Stimulated activated CD8-positive, alpha-beta memory T cell treated with anti-CD3 and anti-CD28 coated beads, Interleukin-4, amount 100 ng/mL, for 1 hour (primary cell): ENCODE measurements at places on chromosomes 1 and 21.

- DNase-seq: no peak
Observed at GRCh38 chr1:106747791-106748190, 308.7 kb upstream of the PRMT6 start.

- DNase-seq: no peak
Observed at GRCh38 chr1:232591344-232591743, 38.6 kb downstream of the SIPA1L2 start.

DNA sequence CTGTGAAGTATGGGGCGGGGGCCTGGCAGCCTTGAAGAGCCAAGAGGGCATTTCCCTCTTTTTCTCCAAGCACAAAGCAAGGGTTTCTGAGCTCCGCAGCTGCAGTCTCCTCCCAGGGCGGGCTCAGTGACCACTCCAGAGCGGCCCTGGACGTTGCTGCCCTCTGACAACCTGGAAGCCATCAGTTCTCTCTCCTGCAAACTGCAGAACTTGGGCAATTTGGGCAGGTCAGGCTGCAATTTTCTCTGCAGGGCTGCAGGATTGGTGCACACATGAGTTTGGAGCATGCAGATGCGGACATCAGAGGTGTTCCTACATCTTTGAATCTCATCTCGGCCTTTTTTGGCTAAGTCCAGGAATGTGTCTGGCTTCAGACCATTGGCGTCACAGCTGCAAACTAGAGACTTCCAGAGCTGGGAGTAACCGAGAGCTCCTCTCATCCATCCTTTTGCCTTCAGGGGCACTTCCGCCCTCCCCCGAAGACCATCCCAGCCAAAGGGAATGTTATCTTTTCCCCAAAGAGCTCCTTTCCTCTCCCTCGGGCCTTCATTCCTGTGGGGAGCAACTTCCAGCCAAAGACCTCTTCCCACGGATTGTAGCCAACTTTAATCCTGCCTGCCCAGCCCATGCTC, 139.6 kb upstream of the WNT4 start:
- no peak for DNase-seq

GRCh38 chr1:119956306-119956705, 60.0 kb upstream of the ADAM30 start:
- DNase-seq: no peak

- DNase-seq: no peak
Observed at GRCh38 chr1:211648336-211648735, 27.1 kb downstream of the NEK2 start.

DNA sequence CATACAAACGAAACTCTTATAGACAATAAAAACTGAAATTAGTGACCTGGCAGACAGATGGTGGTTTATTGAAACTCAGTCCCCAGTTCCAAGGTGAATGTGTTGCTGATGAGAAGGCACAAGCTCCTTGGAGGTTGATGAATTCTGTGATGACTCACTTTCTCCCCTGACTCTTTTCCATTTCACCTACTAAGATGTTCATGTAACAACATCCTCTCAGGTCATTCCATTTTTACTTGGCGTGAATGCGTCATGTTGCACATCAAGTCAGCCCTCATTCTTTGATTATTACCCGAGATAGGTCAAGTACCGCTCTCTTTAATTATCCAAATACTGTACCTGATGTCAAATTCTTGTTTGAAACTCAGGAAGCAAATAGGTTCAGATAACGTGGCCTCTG, 10.1 kb upstream of the IL10RB start:
- DNase-seq: no peak

- DNase-seq: no peak
Observed at GRCh38 chr21:44370027-44370735, 16.8 kb downstream of the TRPM2 start.

DNA sequence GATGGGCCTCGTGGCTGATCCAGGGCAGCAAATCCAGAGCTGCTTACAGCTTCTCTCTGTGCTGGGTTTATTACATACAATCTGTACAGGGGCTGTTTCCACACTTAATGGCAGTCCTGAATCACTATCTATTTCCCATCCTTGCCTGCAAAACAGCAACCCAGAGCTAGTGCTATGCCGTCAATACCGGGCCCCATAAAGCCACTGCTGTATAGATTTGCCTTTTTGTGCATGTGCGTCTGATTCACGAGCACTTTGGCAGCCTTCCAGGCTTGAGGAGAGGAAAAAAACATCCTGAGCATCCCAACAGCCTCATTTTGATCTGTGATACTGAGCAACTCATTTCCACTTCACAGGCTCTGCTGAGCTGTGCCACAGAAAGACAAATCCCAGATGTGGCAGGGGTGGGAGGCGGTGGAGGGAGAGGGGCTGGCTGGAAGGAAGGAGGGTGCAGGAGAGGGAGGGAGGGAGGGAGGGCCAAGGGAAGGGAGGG, 65.2 kb upstream of the TARBP1 start:
- DNase-seq: no peak

DNA sequence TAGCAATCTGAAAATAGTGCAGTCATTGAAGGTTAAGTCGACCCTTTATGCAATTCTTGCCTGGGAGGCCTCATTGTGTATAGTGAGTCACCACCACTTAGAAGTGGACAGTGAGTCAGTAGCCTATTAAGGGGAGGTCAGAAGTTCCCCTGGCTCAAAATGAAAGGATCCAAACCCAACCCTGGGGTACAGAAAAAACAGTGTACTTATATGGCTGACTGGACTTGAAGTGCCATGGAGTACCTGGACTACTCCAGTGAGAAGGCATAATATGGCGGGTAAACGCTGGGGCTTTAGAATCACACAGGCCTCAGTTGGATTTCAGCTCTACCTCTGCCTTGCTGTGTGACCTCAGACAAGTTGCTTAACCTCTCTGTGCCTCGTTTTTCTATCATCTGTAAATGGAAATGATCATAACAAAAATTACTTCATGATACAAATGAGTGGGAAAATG, 2.2 kb upstream of the BCL9 start:
- DNase-seq: no peak

DNA sequence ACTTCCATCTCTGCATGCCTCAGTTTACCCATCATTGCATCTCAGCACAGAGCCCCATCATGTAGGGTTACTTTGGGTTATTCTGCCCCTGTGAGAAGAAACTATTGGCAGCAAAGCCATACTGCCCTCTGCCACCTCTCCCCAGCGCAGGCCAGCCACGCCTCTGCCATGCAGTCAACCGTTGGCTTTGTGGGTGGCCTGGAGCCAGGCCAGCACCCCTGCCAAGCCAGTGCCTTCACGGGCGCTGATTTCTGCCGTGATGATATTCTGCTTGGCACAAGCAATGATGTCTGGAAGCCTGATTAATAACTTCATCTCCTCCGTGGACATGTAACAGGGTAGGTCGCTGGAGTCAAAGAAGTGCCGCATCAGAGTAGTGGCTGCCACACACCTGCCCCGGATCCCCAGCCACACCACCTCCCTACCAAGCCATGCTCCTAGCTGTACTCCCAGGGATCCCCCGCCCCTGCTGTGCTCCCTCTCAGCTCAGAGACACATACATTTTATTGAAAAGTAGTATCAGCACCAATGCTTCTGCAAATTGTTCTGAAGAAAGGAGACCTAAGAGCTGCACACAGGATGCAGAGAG, 15.0 kb upstream of the CEP85 start:
- no peak for DNase-seq

GRCh38 chr21:28683982-28684752, 308.5 kb downstream of the LTN1 start:
- no peak for DNase-seq

DNA sequence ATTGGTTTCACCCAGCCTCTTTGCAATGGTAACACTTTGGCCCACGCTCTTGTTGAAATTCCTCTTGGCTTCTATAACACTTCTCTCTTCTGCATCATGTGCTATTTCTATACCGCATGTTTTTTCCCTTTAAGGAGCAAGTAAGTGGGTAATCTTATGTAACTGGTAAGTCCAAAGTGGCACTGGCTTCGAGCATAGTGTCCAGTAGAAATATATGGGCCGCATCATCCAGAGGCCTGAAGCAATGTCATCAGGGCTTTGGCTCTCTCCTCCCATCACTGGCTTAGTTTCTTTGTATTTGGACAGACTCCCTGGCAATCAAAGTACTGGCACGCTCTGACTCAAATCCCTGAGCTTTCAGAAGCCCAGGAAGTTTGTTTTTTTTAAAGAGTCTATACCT, 17.5 kb downstream of the CHML start:
- DNase-seq: no peak

DNA sequence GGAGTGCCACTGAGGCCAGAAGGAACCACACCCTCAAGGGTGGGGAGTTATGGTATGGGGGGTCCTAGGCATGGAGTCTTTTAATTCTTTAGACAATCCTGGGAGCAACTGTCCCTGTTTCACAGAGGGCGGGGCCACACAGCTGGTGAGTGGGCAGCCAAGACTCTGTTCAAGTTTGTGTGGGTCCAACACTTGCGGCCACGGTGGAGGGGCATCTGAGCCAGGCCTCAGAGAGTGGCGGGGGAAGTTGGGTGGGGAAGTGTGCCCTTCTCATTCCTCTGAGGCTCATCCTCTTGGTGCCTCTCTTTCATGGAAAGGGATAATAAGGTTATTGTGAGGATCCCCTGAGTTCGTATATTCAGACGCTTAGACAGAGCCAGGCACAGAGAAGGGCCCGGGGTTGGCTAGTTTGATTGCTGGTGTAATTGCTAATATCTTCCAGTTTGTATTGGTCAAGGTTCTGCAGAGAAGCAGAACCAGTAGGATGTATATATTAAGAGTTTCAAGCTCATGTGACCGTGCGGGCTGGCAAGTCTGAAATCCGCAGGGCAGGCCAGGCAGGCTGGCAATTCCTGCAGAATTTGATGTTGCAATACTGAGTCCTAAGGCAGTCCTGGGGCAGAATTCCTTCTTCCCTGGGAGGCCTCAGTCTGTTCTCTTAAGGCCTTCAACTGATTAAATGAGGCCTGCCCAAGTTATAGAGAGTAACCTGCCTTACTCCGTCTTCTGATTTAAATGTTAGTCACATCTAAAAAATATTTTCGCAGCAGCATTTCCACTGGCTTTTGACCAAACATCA, 15.9 kb downstream of the PCSK9 start:
- no peak for DNase-seq

- no peak for DNase-seq
Observed at GRCh38 chr21:43829575-43830119, 35.4 kb upstream of the AGPAT3 start.

GRCh38 chr1:20411196-20411980, 74.6 kb downstream of the CAMK2N1 start:
- no peak for DNase-seq

DNA sequence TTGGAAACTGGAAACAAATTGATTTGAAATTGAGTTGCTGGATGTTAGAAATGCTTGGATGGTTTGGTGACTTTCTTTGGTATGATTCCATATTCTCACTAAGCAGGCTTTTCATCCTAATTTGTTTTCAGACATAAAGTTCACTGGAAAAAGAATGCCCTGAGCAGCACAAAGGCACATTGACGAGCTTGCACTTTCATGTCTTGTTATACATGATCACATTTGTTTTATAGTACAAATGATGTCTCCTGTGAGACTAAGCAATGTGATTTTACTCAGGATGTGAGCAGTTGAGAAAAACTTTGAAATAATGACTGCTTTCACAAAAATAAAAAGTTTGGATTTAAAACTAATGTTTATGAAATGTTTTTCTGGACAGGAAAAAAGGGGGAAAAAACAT, 63.6 kb downstream of the KCNT2 start:
- DNase-seq: no peak

DNA sequence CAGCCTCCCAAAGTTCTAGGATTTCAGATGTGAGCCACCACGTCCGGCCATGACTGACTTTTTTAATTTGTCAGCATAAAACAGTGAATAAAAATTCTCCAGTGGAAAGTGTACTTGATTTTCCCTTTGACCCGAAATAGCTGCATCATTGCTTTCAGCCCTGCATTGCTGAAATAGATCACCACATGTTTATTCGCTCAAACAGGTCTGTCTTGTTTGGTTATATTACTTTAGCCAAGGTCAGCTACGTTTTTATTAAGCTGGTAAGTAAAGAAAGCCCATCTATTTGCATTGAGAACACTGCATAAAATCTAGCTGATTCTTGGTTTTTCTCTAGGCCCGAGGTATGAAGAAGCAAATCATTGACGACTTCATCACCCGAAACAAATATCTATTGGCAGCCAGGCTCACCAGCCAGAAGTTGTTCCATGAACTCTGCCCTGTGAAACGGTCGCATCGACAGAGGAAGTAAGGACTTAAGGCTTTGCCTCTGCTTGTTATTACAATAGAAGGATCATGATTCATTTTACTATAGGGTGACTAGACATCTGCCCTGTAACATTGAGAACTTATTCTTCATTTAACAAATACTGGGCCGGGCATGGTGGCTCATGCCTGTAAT, 25.6 kb downstream of the AGMAT start:
- no peak for DNase-seq

GRCh38 chr1:52413410-52413989, 9.1 kb downstream of the PRPF38A start:
- DNase-seq: no peak

DNA sequence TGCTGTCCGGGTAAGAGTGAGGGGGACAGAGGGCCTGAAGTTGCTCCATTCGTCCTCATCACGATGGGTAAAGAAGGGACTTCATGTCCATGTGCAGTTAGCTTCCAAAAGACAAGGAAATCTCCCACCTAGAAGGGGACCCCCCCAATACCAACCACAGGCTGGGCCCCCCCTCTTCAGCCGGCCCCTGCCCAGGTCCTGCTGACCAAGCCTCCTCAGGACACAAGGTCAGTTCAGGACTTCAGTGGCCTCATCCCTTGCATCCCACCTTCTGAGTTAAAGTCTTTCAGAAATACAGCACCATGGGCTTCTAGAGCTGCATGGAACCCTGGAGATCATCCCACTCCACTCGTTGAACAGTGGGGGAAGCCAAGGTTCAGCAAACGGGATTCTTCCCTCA, 115.4 kb upstream of the ERG start:
- DNase-seq: no peak

- no peak for DNase-seq
Observed at GRCh38 chr1:55400508-55400907, 185.3 kb upstream of the USP24 start.

DNA sequence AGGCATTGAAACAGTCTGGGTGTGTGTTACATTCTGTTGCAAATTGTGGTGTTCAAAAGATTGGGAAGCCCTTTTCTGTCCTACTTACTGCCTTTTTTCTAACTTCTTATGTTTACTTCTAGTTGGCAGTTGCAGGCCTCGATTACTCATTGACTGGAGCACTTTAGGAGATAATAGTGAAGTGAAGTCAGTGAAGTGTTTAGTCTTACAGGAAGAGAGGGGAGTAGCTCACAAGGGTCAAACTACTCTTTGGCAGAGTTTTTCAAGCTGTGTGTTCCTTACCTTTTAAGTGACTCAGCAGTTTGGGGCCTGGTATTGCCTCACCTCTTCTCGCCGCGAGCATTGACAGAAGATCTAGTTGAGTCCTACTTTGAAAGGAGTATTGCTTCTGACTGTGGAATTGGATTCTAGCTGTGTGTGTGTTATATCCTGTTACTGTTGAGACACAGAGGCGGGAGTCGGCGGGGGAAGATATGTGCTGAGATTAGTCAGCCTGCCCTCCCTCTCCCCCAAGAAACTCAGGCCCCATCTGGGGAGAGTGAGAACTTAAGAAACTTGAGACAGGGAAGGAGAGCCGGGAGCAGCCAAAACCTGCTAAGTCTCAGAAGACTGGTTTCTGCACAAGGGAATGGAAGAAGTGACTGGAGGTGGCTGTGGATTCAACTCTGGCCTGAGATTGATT, 19.3 kb downstream of the AHCYL1 start:
- no peak for DNase-seq

GRCh38 chr1:153506386-153506785, 29.4 kb downstream of the S100A6 start:
- DNase-seq: no peak

- DNase-seq: no peak
Observed at GRCh38 chr1:199287206-199287605, 648.4 kb downstream of the PTPRC start.
